ENCODE measurements at places on chromosomes 12 and 14.
A peak's percentile ranks its signal among the peaks of the same experiment; 100 is the strongest.

DNA sequence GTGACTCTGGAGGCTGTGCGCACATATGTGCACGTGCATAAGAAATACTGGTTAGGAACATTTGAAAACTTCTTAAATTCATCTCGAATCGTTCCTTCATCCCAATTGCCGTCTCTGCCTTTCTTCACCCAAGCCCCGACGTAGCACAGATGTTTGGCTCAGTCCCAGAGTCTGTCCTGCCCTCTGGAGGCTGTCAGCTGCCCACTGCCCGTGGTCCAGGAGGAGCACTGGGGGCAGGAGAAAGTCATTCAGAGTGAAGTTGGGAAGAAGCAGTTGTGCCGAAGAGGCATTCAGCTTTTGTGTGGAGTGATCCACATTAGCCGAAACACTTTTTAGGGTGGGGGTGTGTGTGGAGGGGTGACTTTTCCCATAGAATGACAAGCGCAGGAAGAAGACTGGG lies 124.9 kb downstream of the TSPAN9 start:
- no peak for DNase-seq

DNA sequence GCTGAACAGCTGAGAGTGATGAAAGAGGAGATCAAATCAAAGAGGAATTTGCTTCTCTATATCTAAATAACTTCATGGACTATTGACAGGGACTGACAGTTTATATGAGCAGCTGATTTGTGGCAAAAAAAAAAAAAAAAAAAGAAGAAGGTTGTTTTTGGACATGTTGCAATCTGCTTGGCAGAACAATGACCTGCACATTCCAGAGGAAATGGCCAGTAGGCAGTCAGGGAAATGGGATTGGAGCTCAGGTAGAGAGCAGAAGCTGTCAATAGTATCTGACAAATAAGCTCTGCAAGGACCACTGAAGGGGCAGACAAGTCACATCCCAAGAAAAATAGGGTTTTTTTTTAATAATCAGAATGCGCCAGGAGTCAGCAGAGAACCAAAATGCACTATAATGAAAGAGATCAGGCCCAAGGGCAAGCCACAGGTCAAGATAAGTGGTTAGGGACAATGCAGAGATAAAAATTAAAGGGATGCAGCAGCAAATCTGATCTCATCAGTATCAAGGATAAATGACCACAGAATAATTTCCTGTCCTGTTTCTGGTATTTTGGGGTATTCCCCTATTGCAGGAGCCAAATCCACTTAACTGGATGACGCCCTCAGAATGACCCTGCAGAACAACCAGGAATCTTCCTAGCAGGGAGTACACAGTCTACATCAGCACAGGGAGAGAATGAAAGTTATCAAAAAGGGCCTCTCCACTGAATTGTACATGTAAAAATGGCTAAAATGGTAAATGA lies 22.6 kb upstream of the DUSP16 start:
- no peak for DNase-seq

DNA sequence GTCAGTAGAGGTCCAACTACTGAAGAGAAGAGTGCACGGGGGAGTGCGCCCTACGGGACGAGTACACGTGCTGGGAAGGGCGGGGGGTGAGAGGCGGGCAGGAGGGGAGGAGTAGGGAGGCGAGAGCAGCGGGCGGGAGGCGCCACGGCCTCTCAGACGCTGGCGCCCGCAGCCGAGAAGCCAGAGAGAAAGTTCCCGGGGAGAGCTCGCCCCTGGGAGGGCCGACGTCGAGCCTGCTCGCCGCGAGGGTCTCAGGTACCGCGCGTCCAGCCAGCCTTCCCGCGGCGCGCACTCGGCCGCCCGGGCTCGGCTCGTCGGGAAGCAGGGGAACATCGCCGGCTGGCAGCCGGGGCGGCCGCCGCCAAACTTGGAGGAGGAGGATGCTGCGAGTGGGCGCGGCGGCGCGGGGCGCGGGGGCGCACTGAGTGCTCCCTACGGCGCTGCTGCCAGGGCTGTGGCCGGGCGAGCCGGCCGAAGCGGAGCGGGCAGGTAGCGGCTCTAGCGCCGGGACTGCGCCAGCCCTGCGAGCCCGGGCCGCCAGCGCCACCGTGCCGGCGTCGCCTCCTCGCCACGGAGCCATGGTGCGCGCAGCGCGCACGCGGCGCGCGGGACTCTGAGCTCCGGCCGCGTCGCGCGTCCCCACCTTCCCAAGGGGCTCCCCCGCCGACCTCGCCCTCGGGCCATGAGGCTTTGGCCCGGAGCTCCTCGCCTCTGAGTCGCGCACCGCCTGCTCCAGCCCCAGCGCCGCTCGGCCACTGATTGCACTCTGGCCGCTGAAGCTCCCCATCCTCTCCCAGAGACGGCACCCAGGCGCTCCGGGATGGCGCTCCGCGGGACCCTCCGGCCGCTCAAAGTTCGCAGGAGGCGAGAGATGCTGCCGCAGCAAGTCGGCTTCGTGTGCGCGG lies at the start of gene SLC24A4:
SLC24A4 (plus strand) TSS at position 155 of the 905 bp plus-strand sequence; CDS start at position 821, 666 bp downstream.
- DNase-seq, result no peak

GRCh38 chr12:107404981-107405380 lies 280.6 kb upstream of the PWP1 start:
- no peak for DNase-seq

DNA sequence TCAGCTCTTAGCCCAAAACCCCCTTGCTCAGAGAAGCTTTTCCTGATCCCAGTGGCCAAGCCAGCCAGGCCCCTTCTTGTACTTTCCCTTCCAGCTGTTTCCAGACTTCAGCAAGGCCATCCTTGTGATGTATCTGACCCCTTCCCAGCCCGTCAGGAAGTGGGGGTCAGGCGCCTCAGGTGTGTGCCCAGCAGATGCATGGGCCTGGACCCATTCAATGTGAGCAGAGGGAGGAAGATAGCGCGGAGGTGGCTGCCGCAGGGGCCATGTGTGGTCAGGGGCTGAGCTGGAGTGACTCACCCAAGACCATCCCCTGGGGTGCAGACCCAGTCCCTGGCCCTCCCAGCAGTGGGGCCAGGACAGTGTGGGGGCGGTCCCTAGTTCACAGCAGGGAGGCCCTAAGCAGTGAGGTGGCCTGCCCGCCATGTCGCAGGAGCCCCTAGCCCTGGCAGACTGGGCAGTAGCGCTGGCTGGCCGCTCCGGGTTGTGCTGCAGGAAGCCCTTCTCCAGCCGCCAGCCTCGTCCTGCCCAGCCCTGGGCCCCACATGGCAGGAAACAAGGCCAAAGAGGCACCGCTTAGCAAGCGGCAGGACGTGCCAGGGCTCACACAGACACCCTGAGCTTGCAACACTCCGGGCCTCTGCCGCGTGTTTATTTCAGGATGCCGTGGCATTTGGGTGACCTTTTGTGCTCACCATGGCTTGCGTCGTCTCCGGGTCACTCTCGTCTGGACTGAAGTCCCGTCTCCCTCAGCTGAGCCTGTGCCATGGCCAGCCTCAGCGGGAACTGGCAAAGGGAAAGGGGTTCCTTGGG lies 12.0 kb downstream of the ADSS1 start:
- peak; percentile 28 for DNase-seq

- DNase-seq, result no peak
Measured at GRCh38 chr14:99984036-99984435, 81.2 kb upstream of the EVL start.

- no peak for DNase-seq
Measured at GRCh38 chr14:28426960-28427359, 339.6 kb upstream of the FOXG1 start.
